Thoracic aorta (tissue), 2 donors: ENCODE measurements at places on chromosomes 12 and 14. TPM values are rescaled to one million over a fixed set of nuclear protein-coding genes. Genes with fewer than 3 reads are reported as not detected.

GRCh38 chr12:91105807-91106206 lies 5.5 kb downstream of the LUM start:
- no peak for DNase-seq

- no peak for DNase-seq
Observed at GRCh38 chr12:79174626-79175025, 310.1 kb downstream of the SYT1 start.

Gene KRT81
- total RNA-seq = 5.1 TPM

GRCh38 chr12:119758722-119759121 lies 90.8 kb downstream of the PRKAB1 start:
- DNase-seq = no peak

Gene KCNC2
- total RNA-seq = not detected

- DNase-seq = no peak
Observed at GRCh38 chr12:107080299-107080698, 13.1 kb downstream of the CRY1 start.

GRCh38 chr14:64795921-64796320 lies 83.8 kb downstream of the SPTB start:
- no peak for DNase-seq

Gene COCH
- total RNA-seq = 1.5 TPM

DNA sequence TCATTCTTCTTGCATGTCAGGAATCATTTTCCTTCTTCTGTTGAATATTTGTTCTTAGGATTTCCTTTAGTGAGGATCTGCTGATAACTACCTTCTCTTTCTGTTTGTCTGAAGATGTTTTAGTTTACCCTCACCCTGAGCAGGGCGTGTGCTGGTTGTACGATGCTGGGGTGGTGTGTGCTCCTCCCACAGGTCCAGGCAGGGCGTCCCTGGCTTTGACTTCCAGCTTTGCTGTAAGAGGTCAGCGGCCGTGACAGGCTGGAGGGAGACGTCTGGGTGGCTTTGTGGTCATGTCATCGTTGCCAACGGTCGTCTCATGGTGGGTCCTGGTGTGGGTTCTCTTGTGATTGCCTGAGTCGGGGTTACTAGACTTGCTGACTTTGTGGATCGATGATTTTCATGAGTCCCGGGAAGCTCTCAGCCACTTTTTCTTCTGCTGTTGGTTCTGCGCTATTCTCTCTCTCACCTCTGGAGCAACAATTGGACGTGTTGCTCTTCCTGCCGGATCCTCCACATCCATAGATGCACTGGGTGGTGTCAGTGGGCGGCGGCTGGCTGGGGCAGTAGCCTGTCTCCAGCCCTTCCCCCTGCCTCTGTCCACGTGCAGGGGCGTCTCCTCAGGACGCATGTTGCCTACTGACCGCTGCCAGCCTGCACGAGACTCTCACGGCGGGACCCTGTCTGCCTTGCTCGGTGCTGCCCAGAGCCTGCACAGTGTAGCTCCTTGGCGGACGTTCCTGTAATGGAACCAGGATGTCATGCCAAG lies 8.4 kb downstream of the PACS2 start:
- DNase-seq = no peak
